ENCODE measurements at places on chromosomes 16 and 17.

GRCh38 chr16:88382491-88383400, at the start of gene ZNF469:
Gene ZNF469 (plus strand): TSS chr16:88382959. CDS start chr16:88427471, 44,512 bp downstream.
- DNase-seq: no peak

DNA sequence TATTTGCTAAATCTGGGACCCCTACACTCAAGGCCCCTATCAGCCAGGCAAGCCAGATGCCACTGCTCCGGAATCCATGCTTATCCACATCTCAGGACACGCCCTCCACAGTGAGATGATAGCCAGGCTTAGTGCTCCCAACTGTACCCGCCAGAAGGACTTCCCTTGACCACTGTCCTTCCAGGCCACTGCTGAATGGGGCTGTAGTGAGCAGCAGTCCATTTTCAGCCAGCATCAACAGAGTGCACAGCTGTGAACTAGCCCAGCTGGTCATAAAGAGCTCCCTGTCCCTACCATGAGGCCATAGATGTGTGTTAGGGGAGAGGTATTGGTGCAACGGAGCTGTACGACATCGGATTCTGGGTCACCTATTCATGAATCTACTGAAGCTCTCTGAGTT, 13.0 kb upstream of the MED9 start:
- no peak for DNase-seq

DNA sequence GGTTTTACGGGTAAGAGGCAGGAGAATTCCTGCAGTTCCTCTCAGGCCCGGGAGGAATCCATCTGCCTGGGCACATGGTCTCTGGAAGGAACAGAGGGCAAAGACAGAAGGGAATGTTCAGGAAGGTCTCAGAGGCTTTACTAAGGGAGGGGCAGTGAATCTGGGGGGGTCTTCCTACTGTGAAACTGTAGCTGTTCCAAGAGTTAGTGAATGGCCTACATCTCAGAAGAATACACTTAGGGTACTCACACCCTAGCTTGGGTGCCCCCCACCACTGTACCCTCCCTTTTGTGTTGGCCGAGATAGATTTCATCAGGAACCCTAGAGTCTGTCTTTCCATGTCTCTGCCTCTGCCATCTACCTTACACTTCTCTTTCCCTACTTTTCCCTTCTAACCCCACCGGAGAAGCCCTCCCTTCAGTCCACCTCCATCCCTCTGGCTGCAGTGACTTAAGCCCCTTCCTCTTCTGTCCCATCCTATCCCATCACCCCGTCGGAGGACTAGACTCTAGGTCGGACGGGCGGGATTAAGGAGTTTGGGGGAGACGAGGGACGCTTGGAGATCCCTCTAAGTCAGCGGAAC, 316 bp downstream of the DLG4 start:
- no peak for DNase-seq

DNA sequence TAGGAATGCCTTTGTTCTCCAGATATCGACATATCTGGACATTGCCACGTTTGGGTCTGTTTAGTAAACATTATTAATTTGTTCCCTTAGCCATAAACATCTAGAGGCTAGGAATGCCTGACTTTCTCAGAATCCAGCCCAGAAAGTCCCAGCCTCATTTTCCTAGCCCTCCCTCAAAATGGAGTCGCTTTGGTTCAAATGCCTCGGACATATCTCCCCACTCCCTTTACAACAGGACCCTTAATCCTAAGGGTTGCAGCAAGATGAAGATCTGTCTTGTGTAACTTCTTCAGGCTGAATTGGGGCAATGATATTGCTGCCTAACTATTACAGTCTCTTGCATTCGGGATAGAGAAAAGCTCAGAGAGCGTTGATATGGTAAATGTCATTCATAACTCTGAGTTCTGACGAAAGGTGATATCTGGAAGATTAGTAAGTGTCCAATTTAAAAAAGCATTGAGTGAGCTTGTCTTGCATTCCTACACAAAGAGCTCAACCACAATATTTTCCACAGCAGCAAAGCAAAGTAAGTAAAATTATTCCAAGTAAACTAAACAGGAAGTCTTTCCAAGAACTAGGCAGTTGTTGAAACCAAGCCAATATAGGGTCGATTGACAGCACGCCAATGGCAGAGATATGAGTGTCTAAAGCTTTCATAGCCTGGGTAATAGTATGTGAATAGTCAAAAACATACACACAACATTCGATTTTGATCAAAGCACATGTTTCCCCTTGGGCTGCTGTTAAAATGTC, 46.0 kb upstream of the ARL4D start:
- DNase-seq: no peak

- DNase-seq: no peak
These were observed 22.0 kb upstream of the PHLPP2 start for GRCh38 chr16:71746442-71747046.

GRCh38 chr17:19004421-19005136, at the start of gene FAM83G:
Gene FAM83G (minus strand): TSS chr17:19004764. CDS start chr17:19004041, 723 bp downstream.
- peak; percentile 88 for DNase-seq

DNA sequence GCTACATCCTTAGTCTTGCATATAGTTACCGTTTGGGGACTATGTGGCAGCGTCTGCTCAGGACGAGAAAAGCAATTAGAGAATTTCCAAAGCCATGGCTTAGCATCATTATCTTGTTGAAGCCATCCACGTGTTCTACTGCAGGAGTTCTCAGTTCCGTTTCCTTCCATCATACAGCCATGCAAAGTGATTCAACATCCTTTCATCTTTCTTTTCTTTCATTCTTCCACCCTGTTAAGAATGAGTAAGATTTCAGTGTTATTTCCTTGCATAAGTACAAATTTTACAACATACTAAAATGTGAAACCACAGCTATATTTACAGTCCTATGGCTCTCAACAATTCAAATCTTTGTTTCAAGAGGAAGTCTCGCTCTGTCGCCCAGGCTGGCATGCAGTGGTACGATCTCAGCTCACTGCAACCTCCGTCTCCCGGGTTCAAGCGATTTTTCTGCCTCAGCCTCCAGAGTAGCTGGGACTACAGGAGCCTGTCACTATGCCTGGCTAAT, 3.8 kb downstream of the MARF1 start:
- no peak for DNase-seq

- no peak for DNase-seq
These were observed 17.4 kb downstream of the DRC7 start for GRCh38 chr16:57711993-57712392.

DNA sequence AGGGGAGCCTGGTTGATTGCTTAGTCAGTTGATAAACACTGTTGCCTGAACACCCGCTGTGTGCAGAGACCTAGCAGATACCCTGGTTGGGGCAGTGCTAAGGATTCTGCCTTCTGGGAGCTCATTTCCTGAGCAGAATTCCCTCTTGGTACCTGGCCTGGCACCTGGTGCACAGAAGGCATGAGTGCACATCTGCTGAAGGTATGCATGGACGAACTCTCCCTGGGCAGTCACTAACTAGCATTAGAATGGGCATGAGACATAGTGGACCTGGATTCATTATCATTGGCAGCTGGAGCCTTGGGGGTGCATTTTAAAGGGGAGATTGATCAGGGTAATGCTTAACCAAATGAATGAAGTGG, 13.1 kb downstream of the ADCY7 start:
- DNase-seq: no peak

DNA sequence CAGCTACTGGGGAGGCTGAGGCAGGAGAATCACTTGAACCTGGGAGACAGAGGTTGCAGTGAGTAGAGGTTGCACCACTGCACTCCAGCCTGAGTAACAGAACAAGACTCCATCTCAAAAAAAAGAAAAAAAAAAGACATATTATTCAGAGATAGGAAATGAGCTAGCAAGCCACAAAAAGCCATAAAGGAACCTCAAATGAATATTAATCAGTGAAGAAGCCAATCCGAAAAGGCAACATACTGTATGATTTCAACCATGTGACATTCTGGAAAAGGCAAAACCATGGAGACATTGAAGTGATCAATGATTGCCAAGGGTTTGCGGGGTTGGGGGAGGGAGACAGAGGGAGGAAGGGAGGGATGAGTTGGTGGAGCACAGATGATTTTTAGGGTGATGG, 8.4 kb upstream of the EXOC7 start:
- DNase-seq: no peak

DNA sequence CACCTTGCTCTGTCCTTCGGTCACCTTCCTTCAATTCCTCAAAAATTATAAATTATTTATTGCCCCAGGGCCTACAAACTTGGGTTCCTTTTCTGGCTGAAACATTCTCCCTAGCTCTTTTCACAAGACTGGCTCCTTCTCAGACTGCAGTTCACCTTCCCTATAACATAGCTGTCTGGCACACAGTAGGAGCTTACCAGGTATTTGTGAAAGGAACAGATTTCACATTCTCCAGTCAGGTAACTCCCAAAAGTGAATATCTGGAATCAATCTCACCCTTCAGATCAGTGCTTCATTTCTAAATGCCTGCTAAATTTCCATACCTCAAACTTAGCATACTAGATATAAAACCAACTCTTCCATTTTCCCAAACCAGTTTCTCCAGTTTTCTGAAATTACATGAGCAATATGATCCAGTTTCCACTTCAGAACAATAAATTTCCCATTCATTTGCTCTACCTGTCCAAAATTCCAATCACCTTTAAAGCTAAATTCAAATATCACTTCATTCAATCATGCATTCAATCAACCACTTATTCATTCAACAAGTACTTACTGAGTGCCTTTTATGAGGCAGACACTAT, 6.1 kb downstream of the RFFL start:
- DNase-seq: no peak

DNA sequence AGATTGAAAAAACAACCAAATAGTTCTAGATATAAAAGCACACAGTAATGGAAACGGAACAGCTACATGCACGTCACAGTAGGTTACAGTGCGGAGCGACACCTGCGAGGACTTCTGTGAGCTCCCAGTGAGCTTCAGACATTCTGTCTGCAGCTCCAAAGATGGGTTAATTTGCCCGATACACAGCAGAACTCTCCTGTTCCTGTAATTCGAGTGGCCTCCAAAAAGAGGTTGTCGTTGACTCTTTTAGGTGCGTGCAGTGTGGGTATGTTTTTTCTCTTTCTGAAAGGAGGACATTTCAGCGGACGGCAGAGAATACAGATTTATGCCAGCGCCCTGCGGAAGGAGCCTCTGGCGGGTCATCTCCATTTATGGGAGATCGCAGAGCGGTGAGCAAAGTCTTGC, 2.9 kb downstream of the OR1F1 start:
- DNase-seq: no peak

- DNase-seq: no peak
These were observed 280.8 kb upstream of the IRX5 start for GRCh38 chr16:54649876-54650275.

DNA sequence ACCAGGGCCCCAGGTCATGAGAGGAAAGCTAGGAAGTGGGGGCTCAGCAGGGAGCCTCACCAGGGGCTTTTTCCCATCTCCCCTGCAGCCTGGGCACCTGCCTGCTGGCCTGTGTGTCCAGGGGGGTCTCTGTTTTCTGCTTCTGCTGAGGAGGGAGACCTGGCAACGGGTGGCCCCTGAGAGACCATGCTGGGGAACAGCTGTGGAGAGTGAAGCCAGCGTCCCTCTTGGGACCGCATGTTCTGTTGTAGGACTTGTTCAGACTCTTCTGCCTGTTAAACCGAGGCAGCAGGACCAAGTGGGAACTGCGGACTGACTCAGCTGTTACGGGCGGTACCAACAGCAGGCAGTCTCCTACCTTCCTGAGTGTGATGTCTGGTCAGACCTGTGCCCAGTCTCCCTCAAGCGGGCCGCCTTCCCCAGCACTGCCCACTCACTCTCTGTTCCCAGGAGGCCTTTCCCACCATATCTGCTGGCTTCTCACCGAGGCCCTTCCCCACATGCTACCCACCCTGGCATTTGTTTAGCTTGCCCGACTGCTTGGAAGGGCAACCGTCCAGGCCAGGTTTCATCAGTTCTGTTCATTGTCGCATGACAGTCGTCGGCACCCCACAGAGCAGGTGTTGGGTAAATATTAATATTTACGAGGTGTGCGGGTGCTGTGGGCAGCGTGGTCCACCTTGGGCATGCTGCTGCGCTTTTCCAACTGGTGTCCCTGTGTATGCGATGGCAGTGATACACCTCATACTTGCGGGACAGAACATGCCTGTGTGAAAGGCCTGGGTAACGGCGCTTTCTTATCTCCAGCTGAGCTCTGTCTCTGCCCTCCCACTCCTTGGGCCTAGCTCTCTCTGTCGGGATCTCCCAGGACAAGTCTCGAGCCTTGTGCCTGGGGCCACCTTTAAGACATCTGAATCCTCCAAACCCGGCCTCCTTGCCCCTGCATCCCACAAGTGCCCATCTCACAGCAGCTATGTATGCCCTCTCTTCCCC, 69.4 kb downstream of the MPRIP start:
- DNase-seq: no peak

- DNase-seq: no peak
These were observed 9.8 kb downstream of the GABARAPL2 start for GRCh38 chr16:75575958-75576357.

- DNase-seq: no peak
These were observed at the start of gene HSD17B2 for GRCh38 chr16:82034981-82035612. Gene HSD17B2 (plus strand): TSS chr16:82035253. CDS start chr16:82035425, 172 bp downstream.

DNA sequence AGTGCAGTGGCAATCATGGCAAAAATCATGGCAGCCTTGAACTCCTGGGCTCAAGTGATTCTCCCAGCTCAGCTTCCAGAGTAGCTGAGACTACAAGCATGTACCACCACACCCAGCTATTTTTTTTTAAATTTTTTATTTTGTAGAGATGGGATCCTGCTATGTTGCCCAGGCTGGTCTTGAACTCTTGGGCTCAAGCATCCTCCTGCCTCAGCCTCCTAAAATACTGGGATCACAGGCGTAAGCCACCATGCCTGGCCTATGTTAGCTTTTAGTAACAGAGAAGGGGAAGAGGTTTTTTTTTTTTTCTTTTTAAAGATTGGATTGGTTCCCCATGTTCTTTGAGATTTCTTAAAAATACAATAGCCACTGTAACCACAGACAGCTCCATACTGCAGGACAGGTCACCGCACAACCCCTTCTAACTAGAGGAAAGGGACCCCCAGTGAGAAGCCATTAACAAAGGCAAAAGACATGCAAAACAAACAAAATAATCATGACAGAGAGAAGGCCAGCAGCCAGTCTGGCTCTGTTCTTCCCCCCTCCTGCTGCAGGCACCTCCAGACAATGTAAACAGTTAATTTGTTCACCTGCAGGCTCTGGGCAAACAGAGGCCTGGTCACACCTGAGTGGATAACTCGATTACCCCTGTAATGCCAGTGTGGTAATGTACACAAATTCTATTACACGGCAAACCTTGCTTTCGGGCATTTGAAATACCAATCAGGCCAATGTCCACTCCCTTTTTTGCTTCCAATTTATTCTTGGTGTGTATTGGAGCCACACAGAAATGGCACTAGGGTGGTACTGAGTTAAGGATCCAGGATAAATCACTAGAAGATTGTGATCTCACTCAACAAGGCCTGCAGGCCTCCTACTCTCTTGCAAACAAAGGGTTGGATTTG, 52.9 kb downstream of the SNX11 start:
- DNase-seq: no peak

DNA sequence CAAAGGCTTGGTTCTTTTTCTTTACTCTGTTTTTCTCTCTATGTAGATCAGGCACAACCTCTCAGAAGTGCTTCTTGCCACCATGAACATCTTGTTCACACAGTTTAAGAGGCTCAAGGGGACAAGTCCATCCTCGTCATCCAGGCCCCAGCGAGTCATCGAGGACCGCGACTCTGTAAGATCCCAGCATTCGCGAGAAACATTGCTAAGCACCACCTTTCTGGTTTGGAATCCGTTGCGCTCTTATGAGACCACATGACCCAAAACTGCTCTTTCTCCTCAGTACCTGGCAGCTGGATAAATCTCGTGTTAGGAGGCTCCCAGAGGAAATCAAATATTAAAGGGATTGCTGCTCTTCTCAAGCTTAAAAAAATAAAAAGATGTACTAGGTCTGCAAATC, 23.3 kb upstream of the SLC12A3 start:
- no peak for DNase-seq

- no peak for DNase-seq
These were observed 35.1 kb upstream of the MGAT5B start for GRCh38 chr17:76833034-76833644.
